ENCODE measurements at places on chromosomes 6 and 20.

DNA sequence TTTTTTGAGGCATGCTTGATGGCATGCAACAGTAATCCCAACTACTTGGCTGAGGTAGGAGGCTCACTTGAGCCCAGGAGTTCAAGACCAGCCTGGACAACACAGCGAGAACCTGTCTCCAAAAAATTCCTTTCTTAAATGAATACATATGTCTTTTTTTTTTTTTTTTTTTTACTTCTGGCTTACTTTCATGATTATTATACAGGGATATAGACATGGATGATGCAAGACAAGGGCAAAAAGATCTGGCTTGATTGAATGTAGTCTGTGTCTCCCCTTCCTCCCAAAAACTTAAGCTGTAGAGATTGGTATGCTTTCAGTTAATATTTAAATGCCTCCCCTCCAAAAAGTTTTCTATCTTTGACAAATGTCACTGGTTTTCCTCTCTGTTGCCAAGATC is 7.6 kb downstream of the SNX3 start:
- peak; percentile 42 for DNase-seq

- DNase-seq: no peak
These were observed 11.7 kb upstream of the HCK start for GRCh38 chr20:32040142-32040953.

DNA sequence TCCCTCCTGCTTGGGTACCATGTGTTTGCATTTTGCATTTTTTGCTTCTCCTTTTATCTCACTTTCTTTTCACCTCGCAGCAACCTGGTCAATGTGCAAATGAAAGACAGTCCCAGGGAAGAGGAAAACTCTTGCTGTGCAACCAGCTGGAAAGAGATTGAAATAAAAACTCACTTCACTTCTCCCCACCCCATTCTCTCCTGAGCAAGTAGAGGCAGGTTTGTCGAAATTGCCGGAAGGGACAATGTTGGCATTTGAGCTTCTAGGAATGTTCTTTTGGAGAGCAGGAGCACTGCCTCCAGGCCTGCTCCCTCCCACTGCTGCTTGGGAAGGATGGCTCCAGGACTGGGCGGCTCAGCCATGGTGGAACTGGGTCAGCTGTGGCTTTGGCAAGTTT is 30.6 kb downstream of the KCNG1 start:
- no peak for DNase-seq

DNA sequence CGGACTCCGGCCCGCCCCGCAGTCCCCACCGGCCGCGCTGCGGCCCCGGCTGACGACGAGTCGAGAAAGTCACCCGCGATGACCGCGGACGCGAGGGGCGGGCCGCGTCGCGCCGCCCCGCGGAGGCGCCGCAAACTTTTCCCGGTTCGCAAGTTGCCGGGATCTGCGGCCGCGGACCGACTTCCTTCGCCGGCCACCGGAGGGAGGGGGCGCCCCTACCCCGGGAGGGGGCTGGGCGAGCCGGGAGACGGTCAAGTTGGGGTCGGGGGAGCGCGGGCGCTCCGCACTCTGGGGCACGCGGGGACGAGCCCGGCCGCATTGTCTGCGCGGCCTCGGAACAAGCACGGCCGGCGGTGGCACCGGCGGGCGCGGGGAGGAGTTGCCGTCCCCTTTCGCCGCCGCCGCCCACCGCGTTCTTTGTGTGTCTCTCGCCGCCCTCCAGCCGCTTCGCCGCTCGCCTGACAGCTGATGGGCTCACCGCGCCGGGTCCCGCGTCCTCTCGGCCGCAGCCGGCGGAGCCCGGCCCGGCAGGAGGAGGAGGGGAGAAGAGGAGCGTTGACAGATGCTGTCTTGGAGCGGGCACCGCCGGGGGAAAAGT is 131.6 kb downstream of the OGFRL1 start:
- DNase-seq: peak; percentile 43

GRCh38 chr6:100701728-100702127 is 179.4 kb downstream of the ASCC3 start:
- no peak for DNase-seq

- DNase-seq: no peak
These were observed 26.7 kb downstream of the HLA-DRB1 start for GRCh38 chr6:32562940-32563339.

GRCh38 chr20:63035603-63036185 is 28.9 kb upstream of the BHLHE23 start:
- DNase-seq: no peak

DNA sequence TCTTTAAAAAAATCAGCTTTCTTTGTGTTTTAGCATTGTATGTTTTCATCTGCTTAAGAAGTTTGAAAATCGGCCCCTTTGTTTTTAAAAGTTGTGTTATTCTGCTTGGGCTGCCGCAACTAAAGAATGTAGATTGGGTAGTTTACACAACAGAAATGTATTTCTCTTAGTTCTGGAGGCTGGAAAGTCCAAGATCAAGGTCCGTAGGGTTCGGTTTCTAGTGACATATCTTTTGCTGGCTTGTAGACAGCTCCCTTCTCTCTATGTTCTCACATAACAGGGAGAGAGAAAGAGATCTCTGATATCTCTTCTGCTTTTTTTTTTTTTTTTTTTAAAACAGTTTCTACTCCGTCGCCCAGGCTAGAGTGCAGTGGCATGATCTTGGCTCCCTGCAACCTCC is 138.6 kb downstream of the TBC1D7 start:
- DNase-seq: no peak

- DNase-seq: no peak
These were observed 39.8 kb upstream of the SERINC1 start for GRCh38 chr6:122511193-122511924.

DNA sequence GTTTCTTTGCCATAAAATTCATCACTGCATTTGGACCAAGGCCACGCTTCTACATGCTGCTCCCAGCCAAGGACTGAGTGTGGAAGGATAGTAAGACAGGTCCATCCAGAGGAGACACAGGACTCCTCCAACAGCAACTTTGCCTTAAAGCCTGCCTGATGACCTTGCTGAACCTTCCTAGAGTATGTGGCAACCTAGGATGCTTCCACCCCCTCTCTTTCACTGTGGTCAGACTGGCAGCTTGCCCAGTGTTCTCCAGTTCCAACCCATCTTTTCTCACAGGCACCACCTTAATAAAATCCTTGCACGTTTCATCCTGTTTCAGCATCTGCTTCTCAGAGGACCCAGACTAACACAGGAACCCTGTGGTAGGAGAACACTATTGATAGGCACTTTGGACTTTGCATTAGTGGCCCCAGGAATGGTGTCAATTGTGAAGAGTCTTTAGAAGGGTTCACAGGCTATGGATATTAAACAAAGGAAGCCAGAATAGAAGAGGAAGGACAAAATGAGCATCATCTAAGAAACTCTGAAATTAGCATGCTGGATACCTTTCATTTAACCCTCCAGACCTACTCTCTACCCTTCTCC is 2.4 kb upstream of the PKHD1 start:
- no peak for DNase-seq

GRCh38 chr6:36220226-36220625 is 23.7 kb downstream of the BRPF3 start:
- no peak for DNase-seq

DNA sequence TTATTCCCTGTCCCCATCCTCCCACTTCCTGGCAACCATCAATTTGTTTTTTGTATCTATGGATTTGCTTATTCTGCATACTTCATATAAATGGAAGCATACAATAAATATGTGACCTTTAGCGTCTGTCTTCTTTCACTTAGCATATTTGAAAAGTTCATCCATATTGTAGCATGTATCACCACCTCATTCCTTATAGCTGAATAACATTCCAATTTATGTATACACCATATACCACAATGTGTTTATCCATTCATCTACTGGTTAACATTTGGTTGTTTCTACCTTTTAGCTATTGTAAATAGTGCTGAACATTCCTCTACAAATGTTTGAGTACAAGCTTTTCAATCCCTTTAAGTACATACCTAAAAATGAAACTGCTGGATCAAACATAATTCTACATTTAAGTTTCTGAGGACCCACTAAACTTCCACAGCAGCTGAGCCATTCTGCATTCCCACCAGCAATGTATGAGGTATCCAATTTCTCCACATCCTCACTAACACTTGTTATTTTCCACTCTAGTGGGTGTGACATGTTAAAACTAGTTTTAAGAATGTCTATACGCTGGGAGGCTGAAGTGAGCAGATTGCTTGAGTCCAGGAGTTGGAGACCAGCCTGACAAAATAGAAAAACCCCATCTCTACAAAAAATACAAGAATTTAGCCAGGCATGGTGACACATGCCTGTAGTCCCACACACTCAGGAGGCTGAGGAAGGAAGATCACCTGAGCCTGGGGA is 32.9 kb downstream of the NUDT3 start:
- peak; percentile 64 for DNase-seq

DNA sequence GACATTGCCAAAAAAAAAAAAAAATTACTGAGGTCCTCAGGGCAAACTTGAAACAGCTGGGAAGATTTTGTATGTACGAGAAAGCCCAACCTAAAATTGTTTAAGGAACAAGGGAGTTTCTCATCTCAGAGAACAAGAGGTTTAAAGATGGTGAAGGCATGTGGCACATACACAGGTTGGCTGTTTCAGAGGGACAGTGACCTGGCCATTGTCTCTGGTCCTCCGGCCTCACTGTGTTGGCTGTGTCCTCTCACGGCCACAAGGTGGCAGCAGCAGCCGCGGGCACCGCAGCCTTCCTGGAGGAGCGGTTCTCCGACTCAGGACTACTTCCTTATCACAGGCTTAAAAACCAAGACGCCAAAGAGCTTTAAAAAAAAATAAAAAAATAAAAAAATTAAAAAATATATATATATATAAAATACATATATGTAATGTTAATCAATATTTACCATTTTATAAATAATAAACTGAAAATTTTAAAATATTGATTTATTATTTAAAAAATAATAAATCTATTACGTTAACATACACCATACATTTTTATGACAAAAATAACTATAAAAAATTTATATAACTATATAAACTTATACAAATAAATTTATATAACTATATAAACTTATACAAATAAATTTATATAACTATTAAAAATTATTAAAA is 52.8 kb downstream of the GTF2H5 start:
- DNase-seq: peak; percentile 79

GRCh38 chr6:90493332-90493731 is 93.5 kb downstream of the MAP3K7 start:
- no peak for DNase-seq

DNA sequence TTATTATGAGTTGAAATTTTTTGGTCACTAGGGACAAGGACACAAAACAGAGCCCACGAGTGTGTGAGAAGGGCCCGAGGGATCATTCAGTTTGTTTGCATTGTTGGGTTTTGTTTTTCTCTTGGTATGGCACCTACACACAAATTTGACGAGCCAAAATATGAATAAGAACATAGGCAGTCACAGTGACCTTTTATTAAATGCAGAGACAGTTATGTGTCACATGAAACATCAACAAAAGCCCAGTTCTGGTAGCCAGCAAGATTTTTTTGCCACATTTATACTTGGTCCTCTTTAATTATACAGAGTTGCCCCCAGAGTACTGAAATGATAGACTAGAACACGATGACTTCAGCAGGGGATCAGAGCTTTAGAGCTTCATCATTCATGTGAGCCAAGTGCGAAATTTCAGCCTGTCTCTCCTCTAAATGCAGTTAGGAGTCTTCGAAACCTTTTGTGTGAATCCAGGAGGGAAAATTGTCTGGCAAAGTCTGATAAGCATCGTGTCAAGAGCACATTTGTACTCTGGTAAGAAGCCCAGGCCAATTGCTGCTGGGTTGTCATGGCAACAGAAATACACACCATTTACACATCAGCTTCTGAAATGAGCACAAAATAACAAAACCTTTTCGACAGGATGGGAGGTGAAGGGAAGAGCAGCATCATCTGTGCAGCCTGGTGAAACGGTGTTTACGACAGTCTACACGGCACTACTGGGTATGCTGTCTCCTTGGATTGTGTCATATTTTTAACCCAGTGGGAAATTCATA is 79.2 kb upstream of the RIPOR2 start:
- DNase-seq: peak; percentile 53

DNA sequence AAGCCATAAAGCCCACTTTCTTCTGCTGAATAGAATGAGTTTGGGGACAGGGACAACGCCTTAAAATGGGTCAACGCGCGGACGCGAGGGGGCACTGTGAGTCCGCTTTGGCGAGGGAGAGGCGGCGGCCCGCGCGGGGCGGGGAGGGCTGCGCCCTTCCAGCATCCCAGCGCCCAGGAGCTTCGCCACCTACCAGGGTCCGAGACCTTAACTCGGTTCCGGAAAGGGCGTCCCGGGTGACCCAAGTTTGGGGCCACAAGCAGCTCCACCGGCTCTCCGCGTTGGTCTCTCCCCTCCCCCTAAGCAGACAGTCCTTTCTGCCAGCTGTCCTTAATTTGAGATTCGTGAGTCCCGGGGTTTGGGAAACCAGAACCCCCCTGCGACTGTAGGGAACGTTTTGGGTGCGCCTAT is 1.8 kb upstream of the SAMD5 start:
- DNase-seq: peak; percentile 54

DNA sequence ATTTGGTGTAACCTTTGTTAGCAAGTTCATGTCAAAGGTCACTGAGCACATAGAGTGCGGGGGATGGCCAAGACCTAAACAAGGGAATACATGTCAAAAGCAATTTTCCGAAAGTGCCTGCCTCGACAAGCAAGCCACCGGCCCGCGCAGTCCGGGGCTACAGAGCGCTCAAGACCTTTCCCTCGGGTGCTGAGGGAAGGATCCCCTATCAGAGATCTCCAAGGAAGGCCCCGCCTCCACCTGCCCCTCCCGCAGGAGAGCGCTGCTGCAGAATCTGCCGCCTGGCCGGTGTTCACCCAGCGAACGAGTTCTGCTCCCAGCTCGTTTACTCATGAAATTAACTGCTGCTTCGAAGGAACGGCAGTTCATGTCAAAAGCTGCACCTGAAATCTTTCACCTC is 252.7 kb downstream of the BMP7 start:
- no peak for DNase-seq

GRCh38 chr6:45710304-45710821 is 305.3 kb downstream of the CLIC5 start:
- DNase-seq: peak; percentile 21

GRCh38 chr20:2751347-2751877 is 49.0 kb downstream of the CPXM1 start:
- DNase-seq: no peak

DNA sequence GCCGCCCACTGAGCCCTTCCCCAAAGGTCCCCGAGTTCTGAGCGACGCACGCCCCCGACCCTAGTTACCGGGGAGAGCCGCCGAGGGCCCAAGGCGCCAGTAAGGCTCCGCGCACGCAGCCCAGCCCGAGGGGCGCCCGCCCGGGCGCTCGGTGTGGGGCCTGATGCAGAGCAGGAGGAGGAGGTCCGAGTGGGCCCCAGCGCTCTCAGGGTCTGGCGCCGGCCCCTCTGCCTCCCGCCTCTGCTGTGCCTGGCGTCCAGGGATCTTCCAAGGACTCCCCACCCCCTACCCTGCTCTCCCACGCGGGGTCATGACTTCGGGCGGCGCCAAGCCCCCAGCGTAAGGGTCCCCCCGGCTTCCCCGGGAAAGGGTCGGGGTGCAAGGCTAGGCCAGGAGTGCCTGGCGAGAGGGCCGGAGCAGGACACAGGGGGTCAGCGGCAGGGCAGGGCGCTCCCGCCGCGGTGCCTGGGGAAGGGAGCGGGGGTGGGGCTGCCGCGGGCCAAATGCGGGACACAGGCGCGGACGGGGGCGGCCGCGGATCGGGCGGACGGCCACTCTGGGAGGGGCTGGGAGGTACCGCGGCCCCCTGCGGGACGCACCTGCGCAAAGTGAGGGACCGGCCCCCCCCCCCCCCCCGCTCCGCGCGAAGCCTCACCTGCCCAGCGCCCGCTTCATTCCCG is 637 bp downstream of the ABHD12 start:
- DNase-seq: peak; percentile 23

Measured in fibroblast of skin of scalp (primary cell).